ENCODE measurements at places on chromosomes 4 and X. TPM values are rescaled to one million over a fixed set of nuclear protein-coding genes. Genes with fewer than 3 reads are reported as not detected.
A peak's percentile ranks its signal among the peaks of the same experiment; 100 is the strongest.

DNA sequence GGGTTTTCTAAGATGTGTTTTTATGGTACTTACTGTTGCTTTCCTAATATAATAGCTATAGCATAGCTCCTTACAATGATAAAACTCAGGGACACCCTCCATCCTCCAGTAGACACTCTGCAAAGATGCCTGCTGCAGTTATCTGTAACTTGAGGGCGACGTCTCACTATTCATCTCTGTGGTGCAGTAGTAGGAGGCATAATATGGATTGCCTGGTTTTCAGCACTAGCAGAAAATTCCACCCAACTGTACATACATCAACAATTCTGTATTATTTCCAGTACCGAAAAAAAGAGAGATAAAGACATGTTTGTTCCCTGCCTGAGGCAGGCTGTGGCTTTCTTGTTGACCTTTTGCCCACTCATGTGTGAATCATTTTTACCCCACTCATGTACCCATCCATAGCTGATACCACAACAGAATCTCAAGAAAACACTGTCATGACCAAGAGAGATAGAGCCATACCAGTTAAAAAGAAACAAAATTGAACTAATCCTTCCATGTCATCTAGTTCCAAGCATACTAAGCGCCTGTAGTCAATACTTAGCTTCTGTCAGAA lies 220.1 kb downstream of the RAB28 start:
- H3K27ac ChIP-seq = no peak overlapping the region
- no peak for DNase-seq
- peaks cover 3% of the 10 kb centered on the region for H3K36me3 ChIP-seq

Gene DKC1
- total RNA-seq = 58.5 TPM

DNA sequence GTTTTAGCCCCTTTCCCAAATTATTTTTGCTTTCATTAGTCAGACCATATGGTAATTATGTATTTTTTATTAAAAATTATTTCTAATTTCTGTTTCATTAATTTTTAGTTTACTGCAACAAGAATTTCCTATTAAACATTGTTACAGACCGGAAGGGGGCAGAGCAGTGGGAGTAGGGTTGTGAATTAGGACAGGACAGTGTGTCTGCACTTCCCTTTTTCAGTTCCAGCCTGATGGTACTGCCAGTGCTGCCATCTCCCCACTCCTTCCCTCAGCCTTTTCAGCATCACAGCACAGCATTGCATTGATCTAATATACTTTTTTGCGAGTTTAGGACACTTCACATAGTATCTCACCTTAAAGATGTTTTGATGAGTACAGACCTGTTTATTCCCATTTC lies 76.5 kb downstream of the STIM2 start:
- no peak for DNase-seq
- H3K4me1 ChIP-seq = peaks cover 6% of the 10 kb centered on the region
- peaks cover 3% of the 10 kb centered on the region for H3K27me3 ChIP-seq
- no peak overlapping the region for H3K4me3 ChIP-seq
- peaks cover 4% of the 10 kb centered on the region for H3K36me3 ChIP-seq

GRCh38 chrX:41933546-41933945 lies 10.2 kb upstream of the CASK start:
- H3K27me3 ChIP-seq = peaks cover 5% of the 10 kb centered on the region
- H3K4me1 ChIP-seq = peaks cover 4% of the 10 kb centered on the region
- no peak overlapping the region for H3K4me3 ChIP-seq
- no peak overlapping the region for H3K27ac ChIP-seq
- no peaks in the 10 kb centered on the region for H3K36me3 ChIP-seq
- DNase-seq = no peak

Gene PLK4
- 24.7 TPM for total RNA-seq

Gene DCLK2
- 6.9 TPM for total RNA-seq

GRCh38 chr4:7716010-7716721 lies 223.5 kb downstream of the AFAP1 start:
- no peak for DNase-seq
- no peak overlapping the region for H3K4me3 ChIP-seq
- H3K27me3 ChIP-seq = peaks cover 55% of the 10 kb centered on the region
- peak overlapping the region; percentile 15 for H3K27ac ChIP-seq
- H3K36me3 ChIP-seq = no peaks in the 10 kb centered on the region
- H3K4me1 ChIP-seq = no peaks in the 10 kb centered on the region

Gene NKX6-1
- total RNA-seq = 89.6 TPM

Gene BTC
- 0.46 TPM for total RNA-seq

Gene CSAG3
- not detected for total RNA-seq

GRCh38 chr4:7158081-7158750 lies 34.1 kb upstream of the SORCS2 start:
- H3K36me3 ChIP-seq = no peaks in the 10 kb centered on the region
- peak overlapping the region; percentile 22 for H3K27ac ChIP-seq
- H3K4me1 ChIP-seq = peaks cover 37% of the 10 kb centered on the region
- no peak for DNase-seq
- H3K27me3 ChIP-seq = peaks cover 5% of the 10 kb centered on the region

- H3K36me3 ChIP-seq = no peaks in the 10 kb centered on the region
These were observed 893 bp upstream of the METAP1 start for GRCh38 chr4:98994474-98995182.

- H3K36me3 ChIP-seq = peaks cover 25% of the 10 kb centered on the region
- peaks cover 2% of the 10 kb centered on the region for H3K4me1 ChIP-seq
- H3K4me3 ChIP-seq = no peak overlapping the region
- H3K27ac ChIP-seq = no peak overlapping the region
- no peak for DNase-seq
These were observed 97.4 kb upstream of the S100G start for GRCh38 chrX:16552546-16552945.

Gene ARMCX5
- total RNA-seq = 13.2 TPM

Gene TLR8
- total RNA-seq = not detected

DNA sequence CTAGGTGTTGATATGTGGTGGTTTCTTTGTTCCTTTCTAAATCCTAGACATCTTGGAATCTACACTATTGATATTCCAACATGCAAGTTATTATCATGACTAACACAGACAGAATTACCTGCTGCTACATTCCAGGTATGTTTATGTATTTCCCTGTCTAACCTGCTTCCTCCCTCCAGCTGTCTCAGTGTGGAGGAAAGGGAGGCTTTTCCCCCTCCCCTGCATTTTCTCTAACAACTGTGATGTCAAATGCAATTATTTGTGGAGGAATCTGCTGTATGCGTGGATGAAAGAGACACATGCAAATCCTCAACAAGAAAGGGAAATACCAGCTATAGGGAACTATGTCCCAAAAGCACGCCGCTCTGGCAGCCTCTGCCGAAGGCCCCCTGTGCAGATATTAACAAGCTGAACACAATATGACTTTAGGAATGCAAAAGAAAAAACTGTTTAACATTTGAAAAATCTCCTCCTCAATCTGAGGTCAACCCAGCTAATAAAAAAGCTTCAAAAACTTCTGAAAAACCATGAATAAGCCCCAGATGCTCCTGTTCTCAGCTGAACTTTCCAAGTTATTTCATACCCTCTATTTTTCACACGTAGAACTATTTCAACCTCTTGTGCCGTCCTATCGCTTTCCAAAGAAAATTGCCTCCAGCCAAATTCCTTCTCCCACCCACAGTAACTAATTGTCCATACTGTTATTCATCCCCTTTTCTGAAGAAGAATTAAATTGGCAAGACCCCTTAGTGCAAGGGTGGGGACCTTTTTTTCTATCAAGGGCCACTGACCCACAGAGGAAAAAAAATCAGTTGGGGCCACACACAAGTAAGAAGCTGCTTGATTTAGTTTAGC lies 225.1 kb upstream of the GPC4 start:
- no peaks in the 10 kb centered on the region for H3K27me3 ChIP-seq
- H3K4me3 ChIP-seq = no peak overlapping the region
- H3K36me3 ChIP-seq = no peaks in the 10 kb centered on the region
- peaks cover 18% of the 10 kb centered on the region for H3K4me1 ChIP-seq
- H3K27ac ChIP-seq = peak overlapping the region; percentile 77

Gene ZMYM3
- total RNA-seq = 92.4 TPM

Gene TNMD
- not detected for total RNA-seq

DNA sequence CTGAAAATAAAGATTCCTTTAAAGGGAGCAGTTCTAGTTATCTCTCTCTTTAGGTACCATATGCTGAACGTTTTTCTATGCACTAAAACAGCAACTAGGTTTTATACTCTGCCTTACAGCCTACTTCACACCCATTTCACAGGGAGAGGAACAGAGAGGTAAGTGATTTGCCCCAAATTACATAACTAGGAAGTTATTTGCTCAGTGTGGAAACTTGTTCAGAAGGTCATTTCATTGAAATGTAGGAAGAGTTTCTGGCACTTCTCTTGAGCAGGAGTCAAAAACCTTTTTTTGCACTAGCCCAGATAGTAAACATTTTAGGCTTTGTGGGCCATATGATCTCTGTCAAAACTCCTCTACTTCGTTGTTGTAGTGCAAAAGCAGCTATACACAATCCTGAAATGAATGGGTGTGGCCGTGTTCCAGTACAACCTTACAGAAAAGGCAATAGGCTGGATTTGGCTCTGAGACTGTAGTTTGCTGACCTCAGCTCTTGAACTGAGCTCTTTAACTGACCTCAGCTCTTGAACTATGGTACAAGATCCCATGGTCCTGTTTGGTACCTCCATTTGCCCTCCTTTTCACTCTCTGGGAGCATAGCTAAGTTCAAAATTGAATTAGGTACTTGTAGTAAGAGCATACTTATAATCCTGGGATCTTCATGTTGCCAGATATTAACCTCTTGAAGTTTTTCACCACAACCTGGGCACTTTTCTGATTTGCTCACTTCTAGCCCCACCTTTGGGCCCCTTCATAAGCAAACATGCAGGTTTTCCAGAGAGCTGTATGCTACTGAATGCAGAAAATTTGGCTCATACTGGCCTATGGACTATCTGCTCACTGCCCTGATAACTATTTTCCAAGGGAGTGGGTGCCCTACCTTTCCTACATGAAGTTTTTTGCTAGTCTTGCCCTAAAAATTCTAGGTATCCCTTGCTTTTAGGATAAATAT lies 53.3 kb downstream of the AR start:
- H3K4me3 ChIP-seq = no peak overlapping the region
- no peak overlapping the region for H3K27ac ChIP-seq
- no peaks in the 10 kb centered on the region for H3K4me1 ChIP-seq
- no peak for DNase-seq
- H3K27me3 ChIP-seq = no peaks in the 10 kb centered on the region

GRCh38 chr4:30538794-30539193 lies 181.4 kb upstream of the PCDH7 start:
- H3K27me3 ChIP-seq = no peaks in the 10 kb centered on the region
- peaks cover 1% of the 10 kb centered on the region for H3K4me1 ChIP-seq
- no peak overlapping the region for H3K27ac ChIP-seq
- no peak overlapping the region for H3K4me3 ChIP-seq
- H3K36me3 ChIP-seq = no peaks in the 10 kb centered on the region

- no peaks in the 10 kb centered on the region for H3K27me3 ChIP-seq
- peaks cover 22% of the 10 kb centered on the region for H3K4me1 ChIP-seq
- H3K4me3 ChIP-seq = no peak overlapping the region
- no peak for DNase-seq
These were observed 587.5 kb upstream of the MAGEB2 start for GRCh38 chrX:29627833-29628232.

GRCh38 chr4:80073473-80074008 lies 512 bp upstream of the ANTXR2 start:
- no peak for DNase-seq
- H3K36me3 ChIP-seq = peaks cover 5% of the 10 kb centered on the region
- H3K27me3 ChIP-seq = no peaks in the 10 kb centered on the region
- peaks cover 31% of the 10 kb centered on the region for H3K4me1 ChIP-seq
- peak overlapping the region; percentile 97 for H3K27ac ChIP-seq

GRCh38 chr4:85790582-85790981 lies 315.6 kb downstream of the ARHGAP24 start:
- DNase-seq = no peak
- H3K27ac ChIP-seq = no peak overlapping the region

DNA sequence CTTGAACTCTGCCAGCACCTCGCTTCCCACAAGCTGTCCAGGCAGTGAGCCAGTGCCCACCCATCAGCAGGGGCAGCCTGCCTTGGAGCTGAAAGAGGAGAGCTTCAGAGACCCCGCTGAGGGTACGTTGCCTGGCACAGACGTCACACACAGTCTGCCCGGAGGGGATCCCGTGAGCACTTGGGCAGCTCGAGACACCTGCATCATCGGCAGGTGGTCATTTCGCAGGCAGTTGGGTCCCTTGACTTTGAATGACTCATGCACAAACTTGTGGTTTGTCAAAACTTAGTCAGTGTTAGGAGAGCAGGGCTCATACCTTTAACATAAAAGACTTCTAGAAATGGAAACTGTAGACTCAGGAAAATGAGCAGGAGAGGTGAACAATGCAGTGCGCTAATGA lies 9.9 kb downstream of the TACC3 start:
- no peak for DNase-seq
- no peak overlapping the region for H3K27ac ChIP-seq
- H3K27me3 ChIP-seq = no peaks in the 10 kb centered on the region
- H3K36me3 ChIP-seq = peaks cover 3% of the 10 kb centered on the region
- peaks cover 3% of the 10 kb centered on the region for H3K4me1 ChIP-seq
- no peak overlapping the region for H3K4me3 ChIP-seq

- no peak overlapping the region for H3K27ac ChIP-seq
- H3K27me3 ChIP-seq = no peaks in the 10 kb centered on the region
- no peak overlapping the region for H3K4me3 ChIP-seq
- DNase-seq = no peak
These were observed 4.4 kb downstream of the LRCH2 start for GRCh38 chrX:115229337-115230003.

GRCh38 chrX:11557120-11557519 lies 108.6 kb downstream of the ARHGAP6 start:
- no peaks in the 10 kb centered on the region for H3K36me3 ChIP-seq
- no peak for DNase-seq
- H3K4me1 ChIP-seq = no peaks in the 10 kb centered on the region

DNA sequence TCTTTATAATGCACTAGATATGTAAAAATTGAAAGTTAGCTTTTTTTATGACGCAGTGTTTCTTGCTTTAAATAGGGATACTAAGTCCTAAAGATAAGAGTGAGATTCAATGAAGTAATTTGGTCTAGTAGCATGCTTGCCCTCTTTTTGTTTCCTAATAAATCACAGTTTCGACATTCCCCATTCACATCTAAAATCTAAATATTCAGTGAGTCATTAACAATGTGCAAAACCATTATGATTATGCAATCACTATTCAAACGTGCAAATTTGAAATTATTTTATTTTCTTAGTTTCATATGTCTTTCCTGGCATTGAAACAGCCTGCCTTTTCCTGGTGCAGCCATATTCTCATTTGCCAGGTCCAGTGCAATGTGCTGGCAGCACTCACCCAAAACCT lies 1350.5 kb upstream of the PABPC4L start:
- H3K27me3 ChIP-seq = no peaks in the 10 kb centered on the region
- H3K27ac ChIP-seq = no peak overlapping the region
- H3K4me3 ChIP-seq = no peak overlapping the region
- no peaks in the 10 kb centered on the region for H3K36me3 ChIP-seq
- H3K4me1 ChIP-seq = no peaks in the 10 kb centered on the region

- no peak overlapping the region for H3K27ac ChIP-seq
- no peak for DNase-seq
- peaks cover 2% of the 10 kb centered on the region for H3K4me1 ChIP-seq
These were observed 84.6 kb downstream of the FBXO8 start for GRCh38 chr4:174198828-174199227.

DNA sequence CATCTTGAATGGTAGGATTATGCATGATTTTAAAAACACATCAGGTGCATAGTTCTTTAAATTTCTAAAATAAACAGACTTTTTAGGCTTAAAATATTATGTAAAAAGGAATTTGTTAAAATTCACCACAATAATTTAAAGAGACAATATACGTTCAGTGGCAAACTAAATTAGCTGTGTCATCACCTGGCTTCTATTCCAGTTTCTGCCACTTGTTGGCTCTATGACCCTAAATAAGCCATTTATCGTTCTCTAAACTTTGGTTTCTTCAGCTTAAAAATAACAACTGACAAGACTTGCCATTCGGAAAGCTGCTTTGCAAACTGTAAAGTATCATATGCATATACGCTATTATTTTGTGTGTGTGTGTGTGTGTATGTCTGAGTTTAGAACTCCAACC lies 141.3 kb downstream of the MGST2 start:
- no peak overlapping the region for H3K4me3 ChIP-seq
- peak overlapping the region; percentile 82 for H3K27ac ChIP-seq
- peaks cover 34% of the 10 kb centered on the region for H3K4me1 ChIP-seq
- H3K36me3 ChIP-seq = peaks cover 11% of the 10 kb centered on the region
